ENCODE measurements at places on chromosomes 3 and 15. TPM values are rescaled to one million over a fixed set of nuclear protein-coding genes. Genes with fewer than 3 reads are reported as not detected.

Gene TMEM207
- not detected for total RNA-seq

Gene PRR20G
- not detected for total RNA-seq

Gene CLDN16
- not detected for total RNA-seq

Gene TMEM212
- not detected for total RNA-seq

Gene MAP1A
- 1.6 TPM for total RNA-seq

Gene LMAN1L
- total RNA-seq, result not detected

Gene CD86
- not detected for total RNA-seq

Gene MME
- total RNA-seq, result 1.6 TPM

Gene SYNPR
- total RNA-seq, result not detected

Gene NTRK3
- total RNA-seq, result not detected

Gene LIPH
- 19.9 TPM for total RNA-seq

Gene CD80
- 0.15 TPM for total RNA-seq

Gene SMCO1
- total RNA-seq, result not detected

Data from Panc1 (cell line).